ENCODE measurements at places on chromosomes 2 and 18. TPM values are rescaled to one million over a fixed set of nuclear protein-coding genes. Genes with fewer than 3 reads are reported as not detected.

DNA sequence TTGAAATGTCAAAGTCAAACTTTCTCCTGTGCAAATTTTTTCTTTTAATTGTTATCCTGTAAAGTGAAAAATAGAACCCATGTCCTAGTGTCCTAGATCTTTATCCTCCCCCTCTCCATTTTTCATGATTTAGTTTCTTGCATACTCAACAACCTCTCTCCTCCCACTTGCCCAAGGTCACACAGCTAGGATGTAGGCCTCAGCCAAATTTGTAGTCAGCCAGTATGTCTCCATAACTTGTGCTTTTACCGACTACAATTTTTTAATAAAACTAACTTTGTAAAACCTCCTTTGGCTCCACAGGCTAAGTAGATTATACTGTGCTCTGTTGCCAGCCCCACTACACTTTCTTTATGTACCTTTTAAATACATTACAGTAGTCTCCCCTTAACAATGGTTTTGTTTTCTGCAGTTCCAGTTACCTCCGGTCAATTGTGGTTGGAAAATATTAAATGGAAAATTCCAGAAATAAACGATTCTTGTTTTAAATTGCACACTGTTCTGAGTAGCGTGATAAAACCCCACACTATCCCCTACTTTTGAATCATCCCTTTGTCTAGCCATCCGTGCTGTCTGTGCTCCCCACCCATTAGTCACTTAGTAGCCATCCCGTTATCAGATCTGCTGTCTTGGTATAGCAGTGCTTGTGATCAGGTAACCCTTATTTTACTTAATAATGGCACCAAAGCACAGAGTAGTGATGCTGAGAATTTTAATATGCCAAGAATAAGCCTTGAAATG, 22.8 kb downstream of the GULP1 start:
- no peak overlapping the region for H3K4me3 ChIP-seq
- no peaks in the 10 kb centered on the region for H3K27me3 ChIP-seq
- H3K4me1 ChIP-seq = no peaks in the 10 kb centered on the region

DNA sequence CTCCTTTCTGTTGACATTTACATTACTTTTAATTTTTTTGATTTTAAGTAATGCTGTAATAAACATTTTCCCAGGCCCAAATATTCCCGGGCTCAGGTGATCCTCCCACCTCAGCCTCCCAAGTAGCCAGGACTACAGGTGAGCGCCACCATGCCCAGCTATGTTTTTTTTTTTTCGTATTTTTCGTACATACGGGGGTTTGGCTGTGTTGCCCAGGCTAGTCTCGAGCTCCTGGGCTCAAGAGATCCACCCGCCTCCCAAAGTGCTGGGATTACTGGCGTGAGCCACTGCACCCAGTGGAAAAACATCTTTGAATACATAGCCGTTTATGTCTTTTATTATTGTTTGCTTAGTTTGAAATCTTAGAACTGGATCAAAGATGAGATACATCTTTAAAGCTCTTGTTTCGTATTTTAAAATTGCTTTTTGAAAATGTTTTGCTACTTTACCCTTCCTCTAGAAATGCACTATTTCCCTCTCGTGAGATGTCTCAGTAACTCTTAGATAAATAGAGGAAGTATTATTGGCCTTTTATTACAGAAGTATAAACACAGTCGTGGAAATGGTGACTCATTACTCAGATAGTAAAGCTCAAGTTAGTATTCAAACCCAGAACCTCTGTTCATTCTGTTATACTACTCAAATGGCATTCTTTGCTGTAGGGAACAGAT, 2.4 kb downstream of the SMCHD1 start:
- H3K4me1 ChIP-seq = no peaks in the 10 kb centered on the region
- no peak for DNase-seq
- H3K36me3 ChIP-seq = peaks cover 6% of the 10 kb centered on the region

GKN1 gene
- total RNA-seq = not detected

ELOA2 gene
- not detected for total RNA-seq
